ENCODE measurements at places on chromosomes 7 and 10.
A peak's percentile ranks its signal among the peaks of the same experiment; 100 is the strongest.

DNA sequence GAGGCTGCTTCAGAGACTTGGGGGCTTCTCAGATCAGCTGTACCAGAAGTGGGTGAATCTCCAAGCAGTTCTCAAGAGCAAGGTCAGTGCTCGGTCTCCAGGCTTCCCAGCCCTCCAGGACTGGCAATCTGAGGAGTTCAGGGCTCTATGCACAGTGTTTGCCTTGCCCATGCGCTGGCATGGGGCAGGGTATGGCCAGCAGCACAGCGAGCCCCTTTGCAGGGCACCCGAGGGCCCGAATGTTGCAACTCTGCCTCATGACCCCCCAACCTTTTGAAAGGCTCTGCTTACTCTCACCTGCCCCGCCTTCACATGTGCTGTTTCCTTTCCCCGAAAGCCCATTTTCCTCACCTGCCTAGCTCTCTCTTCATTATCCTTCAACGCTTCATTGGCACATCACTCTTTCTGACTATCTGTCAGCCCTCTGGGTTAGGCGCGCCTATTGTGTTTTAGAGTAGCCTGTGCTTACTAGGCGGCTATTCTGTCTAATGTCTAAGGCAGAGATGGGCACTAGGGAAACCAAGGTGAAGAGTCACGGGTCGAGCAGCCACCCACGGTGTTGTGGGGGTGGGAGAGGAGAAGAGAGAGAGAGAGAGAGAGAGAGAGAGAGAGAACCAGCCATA is 83.6 kb downstream of the WDFY4 start:
- DNase-seq = no peak

GRCh38 chr10:50625649-50626132 is 1.9 kb upstream of the SGMS1 start:
- no peak for DNase-seq

DNA sequence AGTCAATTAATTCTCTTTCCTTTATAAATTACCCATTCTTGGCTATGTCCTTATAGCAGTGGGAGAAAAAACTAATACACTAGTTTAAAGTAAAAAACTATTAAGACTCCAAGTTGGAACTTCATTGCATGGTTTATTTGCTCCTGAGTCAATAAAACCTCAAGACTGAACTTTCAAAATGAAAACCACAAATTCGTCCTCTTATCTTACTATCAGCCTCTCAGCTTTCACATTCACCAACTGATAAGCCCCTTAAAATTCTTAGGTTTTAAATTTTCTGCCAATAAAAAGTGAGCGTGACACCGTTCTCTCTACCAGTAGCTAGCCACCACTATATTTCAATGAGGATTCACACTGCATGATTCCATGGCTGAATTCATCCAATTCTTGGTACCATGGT is 346.4 kb upstream of the NPSR1 start:
- DNase-seq = no peak

DNA sequence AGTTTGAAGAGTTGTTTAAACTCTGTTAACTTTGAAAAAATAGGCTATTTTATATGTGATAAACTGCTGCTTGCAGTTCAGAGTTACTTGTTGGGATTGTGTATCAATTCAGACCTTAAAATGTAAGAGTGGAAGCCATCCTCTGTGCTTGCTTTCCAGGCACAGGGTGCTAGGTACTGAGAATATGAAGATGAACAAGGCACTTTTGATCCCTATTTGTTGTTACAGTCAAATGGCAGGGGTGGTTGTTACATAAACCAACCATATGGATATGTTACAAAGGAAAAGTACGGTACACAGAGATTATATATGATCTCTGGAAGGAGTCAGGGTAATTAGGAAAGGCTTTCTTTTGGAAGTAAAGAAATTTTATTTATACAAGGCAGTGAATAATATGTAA is 63.8 kb downstream of the REEP3 start:
- no peak for DNase-seq

DNA sequence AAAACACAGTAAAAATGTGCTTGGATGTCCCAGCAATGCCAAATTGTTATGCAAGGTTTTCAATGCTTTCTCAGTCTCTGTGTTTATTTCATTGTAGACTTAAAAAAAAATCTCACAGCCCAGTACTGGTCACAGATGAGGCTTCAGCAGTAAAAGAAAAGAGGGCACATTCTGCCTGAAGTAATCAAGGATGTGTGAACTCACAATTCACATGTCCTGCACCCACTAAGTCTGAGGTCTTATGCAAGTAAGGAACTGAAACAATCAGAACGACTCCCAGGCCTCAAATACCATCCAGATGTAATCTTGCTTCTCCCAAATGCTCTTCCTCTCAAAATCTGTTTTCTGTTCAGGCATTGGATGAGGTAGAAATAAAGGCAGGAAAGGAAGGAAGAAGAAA is 33.7 kb downstream of the ADRB1 start:
- no peak for DNase-seq

DNA sequence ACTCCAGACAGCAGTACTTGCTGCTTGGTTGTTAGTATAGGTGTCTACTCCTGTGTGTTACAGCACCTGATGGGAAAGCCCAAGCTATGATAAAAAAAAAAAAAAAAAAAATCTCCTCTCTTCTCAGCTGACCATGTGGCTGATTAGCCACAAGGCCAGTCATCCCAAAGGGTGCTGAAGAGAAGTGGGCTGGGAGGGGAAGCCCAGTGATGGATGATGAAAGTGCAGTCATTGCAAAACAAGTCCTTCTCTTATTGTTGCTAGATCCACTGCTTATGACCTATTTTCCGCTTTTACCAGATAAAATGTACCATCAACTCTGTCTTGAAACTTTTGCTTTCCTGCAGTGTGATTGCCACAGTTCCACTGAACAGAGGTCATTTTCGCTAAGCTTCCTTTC is 1092.5 kb upstream of the C7orf33 start:
- no peak for DNase-seq

GRCh38 chr10:125538947-125539731 is 143.8 kb downstream of the TEX36 start:
- no peak for DNase-seq

DNA sequence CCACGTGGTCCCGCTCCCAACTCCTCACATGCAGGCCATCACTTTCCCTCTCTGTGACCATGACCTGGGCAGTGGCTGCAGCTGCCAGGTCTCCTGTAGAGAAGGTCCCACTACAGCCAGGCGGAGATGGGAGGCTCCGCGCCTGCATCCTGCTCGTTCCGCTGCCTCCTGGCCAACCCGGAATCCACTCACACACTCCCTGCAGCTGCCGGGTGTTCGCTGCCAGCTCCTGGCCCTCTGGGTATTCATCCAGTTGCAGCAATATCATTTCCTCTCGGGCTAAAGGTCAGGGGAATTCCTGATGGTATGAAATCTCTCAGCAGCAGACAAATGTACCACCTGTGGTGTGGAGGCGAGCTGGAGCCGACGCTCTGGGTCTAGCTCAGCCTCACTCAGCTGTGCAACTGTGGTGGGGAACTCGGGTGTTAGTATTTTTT is 65.7 kb downstream of the TLL2 start:
- no peak for DNase-seq

- DNase-seq = no peak
These were observed 40.9 kb upstream of the PDLIM1 start for GRCh38 chr10:95331596-95332130.

GRCh38 chr7:45033931-45034290 is 33.9 kb downstream of the CCM2 start:
- no peak for DNase-seq

GRCh38 chr7:77648742-77649338 is 47.4 kb upstream of the RSBN1L start:
- no peak for DNase-seq

GRCh38 chr10:99993701-99994689 is 15.8 kb downstream of the DNMBP start:
- DNase-seq = peak; percentile 18

GRCh38 chr7:116978006-116978405 is 24.7 kb downstream of the ST7 start:
- DNase-seq = no peak

DNA sequence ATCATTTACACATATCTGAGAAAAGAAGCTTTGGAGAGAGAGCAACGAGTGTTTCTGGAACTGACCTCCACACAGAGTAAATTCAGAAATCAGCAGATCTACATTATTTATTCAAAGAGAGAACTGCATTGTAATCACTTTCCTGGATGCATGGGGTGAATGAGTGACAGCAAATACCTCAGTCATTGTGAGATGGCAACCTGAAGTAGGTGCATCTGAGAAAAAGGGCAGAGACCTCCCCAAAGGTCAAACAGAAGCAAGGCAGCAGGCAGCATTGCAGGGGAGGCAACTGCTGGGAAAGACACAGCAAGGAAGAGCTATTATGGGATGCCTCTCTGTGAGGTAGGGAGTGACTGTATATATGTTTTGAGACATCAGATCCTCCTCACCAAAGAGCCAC is 26.5 kb upstream of the SMIM30 start:
- no peak for DNase-seq

DNA sequence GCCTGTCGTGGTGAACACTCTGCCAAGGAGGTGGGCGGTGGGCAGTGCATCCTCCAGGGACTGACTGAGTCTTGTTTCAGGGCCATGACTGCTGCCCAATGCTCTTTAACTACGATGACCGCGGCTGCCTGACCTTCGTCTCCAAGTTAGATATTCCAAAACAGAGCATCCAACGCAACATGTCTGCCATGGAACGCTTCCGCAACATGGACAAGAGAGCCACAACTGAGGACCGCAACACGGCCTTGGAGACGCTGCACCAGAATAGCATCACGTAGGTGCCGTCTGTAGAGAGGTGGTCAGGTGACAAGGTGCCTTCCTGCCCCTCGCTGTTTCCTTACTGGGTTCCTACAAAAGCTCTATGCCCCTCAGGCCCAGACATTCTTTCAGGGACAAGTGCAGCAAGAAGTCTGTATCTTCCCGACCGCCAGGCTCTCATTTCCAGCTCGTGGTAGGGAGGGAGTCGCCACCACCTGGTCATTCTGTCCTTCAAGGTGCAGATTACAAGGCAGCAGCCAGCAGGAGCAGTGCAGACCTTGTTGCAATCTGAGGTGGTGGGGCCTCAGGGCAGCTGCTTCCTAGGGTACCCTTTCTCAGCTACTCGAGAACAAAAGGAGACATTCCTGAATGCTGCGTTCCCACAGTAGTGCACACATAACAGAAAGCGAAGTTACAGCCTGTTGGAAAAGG is 14.9 kb upstream of the ARPC1B start:
- DNase-seq = no peak

DNA sequence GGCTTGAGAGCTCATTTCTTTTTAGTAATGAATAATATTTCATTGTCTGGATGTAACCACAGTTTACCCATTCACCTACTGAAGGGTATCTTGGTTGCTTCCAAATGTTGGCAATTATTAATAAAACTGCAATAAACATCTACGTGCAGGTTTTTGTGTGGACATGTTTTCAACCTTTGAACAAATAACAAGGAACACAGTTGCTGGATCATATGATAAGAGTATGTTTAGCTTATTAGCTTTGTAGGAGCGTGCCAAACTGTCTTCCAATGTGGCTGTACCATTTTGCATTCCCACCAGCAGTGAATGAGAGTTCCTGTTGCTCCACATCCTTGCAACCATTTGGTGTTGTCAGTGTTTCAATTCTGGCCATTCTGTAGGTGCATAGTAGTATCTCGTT is 49.0 kb downstream of the CSGALNACT2 start:
- DNase-seq = no peak

DNA sequence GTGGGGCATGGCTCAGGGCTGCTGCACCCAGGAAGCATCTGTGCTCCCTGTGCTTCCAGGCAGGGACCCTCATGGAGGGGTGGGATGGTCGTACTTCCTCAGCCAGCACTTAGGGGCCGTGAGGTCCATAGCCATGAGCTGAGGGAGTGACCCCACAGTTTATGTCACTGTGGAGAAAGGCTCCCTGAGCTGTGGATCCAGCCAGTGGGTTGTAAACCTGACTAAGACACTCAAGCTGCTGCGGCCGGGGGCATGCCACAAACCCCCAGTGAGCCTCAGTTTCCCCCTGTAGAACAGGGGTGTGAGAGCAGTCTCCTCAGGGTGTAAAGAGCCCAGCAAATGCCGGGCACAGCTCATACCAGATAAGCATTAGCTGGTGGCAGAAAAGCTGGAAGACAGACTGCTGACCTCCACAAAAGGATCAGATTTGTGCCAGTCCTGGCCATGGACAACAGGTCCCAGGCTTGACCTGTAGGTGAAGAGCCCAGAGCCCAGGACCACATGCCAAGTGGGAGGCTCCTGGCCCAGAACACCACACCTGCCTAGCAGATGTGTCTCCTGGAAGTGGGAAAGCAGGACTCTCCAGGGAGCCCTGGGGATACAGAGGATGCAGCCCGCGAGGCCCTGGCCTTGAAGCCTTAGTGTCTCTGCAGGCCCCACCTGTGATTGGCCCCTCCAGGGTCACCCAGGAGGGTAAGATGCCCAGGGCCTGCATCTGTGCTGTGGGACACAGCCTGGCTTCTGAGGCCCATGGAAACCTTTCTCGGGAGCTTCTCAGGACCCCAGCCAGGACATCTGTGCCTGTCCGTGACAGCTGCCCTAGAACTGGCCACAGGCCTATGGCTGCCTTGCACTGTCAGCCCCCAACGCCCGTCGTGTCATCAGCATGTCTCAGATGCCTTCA is 78.1 kb upstream of the RET start:
- no peak for DNase-seq

- no peak for DNase-seq
These were observed 19.1 kb downstream of the LMTK2 start for GRCh38 chr7:98125759-98126158.

DNA sequence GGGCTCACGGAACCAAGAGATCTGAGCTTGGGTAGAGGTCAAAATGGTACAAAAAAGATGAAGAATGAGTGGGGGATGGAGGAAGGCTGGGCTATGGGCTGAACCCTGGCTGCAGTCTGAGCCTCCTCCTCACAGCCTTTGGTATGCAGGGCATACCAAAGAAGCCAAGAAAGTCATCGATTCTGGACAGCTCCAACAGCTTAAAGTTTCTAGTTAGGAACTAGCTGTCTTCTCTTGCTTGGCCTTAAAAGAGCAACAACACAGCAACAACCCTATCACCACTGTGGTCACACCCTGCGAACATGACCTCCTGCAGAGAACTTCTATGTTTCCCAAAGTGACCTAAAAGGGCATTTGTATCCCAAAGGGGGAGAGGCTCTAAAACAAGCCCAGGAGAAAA is 126.1 kb upstream of the EFCAB10 start:
- DNase-seq = no peak

- DNase-seq = no peak
These were observed 74.4 kb upstream of the PDZD8 start for GRCh38 chr10:117449636-117450035.

DNA sequence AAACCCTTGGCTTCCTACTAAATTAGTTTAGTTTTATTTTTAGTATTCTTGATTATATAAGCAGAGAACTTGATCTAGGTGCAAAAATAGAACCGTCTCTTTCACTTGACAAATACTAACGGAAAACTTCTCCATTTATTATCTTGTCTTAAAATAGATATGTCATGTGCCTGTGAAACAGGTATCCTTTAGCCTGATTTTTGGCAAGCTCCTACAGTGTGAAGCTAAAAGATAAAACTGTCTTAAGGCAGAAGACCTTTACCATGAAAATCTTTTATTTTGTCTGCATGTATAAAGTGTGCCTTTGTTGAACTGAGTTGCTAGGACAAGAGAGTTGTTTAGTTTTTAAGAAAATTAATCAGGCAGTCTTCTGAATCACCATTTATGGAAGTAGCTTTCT is 90.6 kb downstream of the CYP51A1 start:
- no peak for DNase-seq

All from activated CD8-positive, alpha-beta memory T cell treated with anti-CD3 and anti-CD28 coated beads for 48 hours (primary cell).